ENCODE measurements at places on chromosomes 12 and 14.

- peak; percentile 32 for DNase-seq
Observed at GRCh38 chr12:3230758-3231375, 153.7 kb downstream of the TSPAN9 start.

GRCh38 chr12:112705037-112705632 is 86.4 kb upstream of the RPH3A start:
- no peak for DNase-seq

DNA sequence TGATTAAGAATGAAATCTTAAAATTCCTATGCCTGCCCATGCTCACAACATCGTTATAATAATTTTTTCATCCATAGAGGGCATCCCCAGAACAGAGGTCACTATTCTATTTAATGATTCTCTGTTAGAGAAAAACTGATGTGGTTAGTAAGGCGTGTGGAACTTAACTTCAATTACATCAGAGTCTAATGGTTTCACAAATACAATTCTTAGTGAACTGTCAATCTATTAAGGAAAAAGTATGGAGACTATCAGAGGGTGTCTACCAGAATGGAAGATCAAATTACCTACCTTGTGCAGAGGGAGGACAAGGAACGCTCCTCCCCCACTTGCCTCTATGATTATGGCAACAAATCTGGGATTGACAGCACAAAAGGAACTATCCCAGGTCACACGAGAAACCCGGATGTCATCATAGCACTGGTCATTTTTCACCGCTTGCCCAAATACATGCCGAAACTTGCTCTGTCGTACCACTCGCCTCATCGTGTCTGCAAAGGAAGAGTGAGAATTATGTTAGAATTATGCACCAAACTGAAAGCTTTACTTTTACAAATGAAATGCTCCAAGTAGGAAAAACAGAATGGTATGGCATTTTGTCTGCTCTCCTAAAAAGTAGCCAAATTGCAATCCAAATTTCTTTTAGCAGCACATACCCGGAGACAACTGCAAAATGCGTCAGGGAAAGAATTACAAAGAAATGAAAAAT is 30.3 kb downstream of the CORO1C start:
- no peak for DNase-seq

DNA sequence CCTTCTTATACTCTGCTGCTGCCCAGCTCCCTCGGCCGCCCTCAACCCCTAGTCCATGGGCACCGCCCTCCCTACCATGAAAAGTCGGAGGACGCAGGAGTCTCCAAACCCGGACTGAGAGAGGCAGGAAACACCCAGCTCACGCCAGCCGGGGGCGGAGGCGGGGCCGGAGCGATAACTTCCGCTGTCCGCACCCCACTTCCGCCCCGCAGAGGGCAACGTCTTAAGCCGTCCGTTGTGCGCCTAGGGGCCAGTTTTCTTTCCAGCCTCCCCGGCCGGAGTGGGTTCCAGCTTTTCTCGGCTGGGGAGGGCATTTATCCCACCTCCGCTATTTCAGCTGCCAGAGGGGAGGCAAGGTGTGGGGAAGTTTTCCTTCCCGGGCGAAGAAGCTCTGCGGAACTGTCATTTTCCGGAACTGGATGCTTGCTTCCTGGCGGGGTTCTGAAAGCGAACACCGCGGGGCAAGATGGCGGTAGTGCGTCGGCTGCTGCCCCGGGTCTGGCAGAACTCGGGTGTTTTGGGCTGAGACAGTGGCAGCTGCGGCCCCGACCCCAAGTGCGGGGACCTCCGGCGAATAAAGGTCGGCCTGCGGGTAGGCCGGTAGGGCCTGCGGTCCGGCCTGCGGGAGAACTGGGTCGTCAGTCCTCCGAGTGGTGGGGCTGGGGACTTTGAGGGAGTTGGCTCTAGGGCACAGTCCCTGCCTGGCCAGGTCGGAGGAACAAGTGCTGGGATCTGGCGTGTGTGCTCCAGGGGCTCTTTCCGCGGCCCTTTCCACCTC is at the start of the genes KCTD10 and UBE3B:
Gene KCTD10 (minus strand): TSS at position 116 of the 778 bp plus-strand sequence. CDS start 38 bp downstream, at position 78.
Gene UBE3B (plus strand): TSS at position 450 of the 778 bp plus-strand sequence. CDS start 5,918 bp downstream, outside the sequence.
- DNase-seq: peak; percentile 93

GRCh38 chr12:9064815-9065606 is 50.7 kb downstream of the A2M start:
- peak; percentile 87 for DNase-seq

GRCh38 chr12:87329076-87329863 is 699.9 kb downstream of the C12orf50 start:
- no peak for DNase-seq

GRCh38 chr12:57242329-57242690 is 8.7 kb downstream of the STAC3 start:
- DNase-seq: peak; percentile 72

GRCh38 chr12:91561958-91562325 is 379.3 kb upstream of the DCN start:
- DNase-seq: no peak

- DNase-seq: no peak
Observed at GRCh38 chr12:46664761-46665287, 161.0 kb downstream of the SLC38A4 start.

- DNase-seq: no peak
Observed at GRCh38 chr12:65854629-65855028, 30.3 kb downstream of the HMGA2 start.

DNA sequence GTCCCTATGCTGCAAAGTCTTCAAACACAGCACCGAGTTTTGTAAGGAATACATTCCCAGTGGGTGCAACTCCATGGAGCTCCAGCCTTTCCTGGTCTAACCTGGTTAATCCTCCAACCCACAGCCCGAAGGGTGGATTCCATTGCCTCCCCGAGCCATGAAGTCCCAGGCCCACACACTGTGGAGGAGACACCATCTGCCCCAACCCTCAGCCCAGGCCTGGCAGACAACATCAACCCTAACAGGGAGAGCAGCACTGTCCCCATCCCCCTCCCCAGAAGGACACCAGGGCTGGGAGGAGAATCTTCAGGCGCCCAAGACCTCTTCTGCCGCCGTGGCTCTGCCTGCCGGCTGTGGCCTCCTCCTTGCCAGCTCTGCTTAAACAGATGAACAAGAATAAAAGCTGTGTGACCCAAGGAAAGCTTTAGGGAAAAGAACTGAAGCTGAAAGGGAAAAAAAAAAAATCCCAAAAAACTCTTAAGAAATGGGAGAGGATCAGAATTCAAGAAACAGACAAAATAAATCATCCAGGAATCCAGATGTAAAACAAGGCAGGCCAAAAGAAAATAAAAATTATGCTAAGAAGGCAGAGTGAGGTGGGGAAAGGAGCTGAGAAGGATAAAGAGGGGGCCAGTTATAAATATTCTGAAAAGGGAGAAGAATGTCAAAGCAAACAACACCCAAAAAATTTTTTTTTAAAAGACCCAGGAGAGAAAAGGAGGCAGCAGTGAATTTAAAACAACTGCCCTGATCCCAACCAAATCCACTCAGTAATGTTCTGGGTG is 16.0 kb upstream of the ZFP36L1 start:
- no peak for DNase-seq

DNA sequence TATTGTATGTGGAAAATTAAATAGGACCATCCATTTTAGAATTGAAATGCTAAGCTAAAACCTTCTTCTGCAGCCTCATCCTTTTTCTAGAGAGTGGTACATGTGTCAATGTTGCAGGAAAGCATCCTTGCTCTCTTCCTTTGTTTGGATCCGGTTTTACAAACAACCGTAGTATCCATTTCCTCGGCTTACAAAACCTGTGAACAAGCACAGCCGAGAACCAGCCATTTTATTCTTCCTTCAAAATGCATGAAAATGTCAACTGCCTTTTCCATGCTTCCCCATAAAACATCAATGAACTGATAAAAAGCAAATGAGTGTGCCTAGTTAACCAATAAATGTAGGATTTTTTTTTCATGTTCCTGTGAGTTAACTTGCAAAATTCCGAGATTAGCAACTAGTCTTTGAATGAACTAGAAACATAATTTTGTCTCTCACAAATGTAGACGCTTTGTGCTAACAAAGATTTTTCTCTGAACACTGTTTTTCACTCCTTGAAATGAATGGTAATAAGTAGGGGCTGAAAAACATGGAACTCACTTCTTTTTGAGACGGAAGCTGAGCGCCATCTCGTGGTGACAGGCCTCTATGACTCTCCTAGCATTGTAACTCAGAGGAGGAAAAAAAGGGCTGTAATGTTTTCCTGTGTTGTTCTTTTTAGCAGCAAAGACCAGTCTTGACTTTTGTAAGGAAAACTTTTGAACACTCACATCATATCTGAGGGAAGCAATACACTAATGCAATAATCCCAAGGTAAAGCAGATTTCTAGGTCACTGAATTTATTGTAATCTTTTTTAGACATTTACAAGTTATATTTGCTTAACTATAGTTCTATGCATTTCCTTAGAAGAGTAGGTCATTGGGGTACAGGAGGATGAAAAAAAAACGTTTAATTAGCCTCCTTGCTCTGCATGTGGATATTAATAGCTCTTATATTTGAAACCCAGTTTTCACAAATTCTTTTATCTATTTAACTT is 157.4 kb upstream of the FOXG1 start:
- peak; percentile 14 for DNase-seq

GRCh38 chr14:22390824-22391461 is 198.1 kb downstream of the DAD1 start:
- DNase-seq: no peak

DNA sequence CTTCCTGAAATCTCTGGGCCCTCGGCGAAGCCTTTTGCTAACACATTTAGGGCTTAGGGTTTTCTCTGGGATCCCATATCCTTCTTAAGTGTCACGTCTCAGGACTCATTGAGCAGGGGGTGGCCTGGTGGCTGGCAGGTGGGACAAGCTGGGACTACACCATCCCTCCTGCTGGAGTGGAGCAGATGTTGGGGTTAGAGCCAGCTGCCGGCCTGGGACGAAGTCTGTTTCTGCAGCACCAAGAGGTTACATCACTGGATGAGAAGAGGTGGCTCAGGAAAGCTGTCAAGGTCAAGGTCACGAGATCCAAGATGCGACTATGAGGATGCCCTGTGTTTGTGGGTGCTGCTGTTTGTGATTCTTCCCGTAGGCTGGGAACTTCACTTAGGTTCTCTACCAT is 16.3 kb downstream of the SMCO2 start:
- peak; percentile 49 for DNase-seq

GRCh38 chr14:67957946-67958345 is 138.4 kb downstream of the RAD51B start:
- no peak for DNase-seq
